ENCODE measurements at places on chromosomes 6 and 20. TPM values are rescaled to one million over a fixed set of nuclear protein-coding genes. Genes with fewer than 3 reads are reported as not detected.

TFAP2B gene
- not detected for polyA plus RNA-seq

PBOV1 gene
- not detected for polyA plus RNA-seq

CPNE5 gene
- 12.1 TPM for polyA plus RNA-seq

IFNGR1 gene
- polyA plus RNA-seq, result 75.4 TPM

MAP7 gene
- polyA plus RNA-seq, result 0.86 TPM

ADA gene
- polyA plus RNA-seq, result 10.9 TPM

PROKR2 gene
- not detected for polyA plus RNA-seq

RNF39 gene
- polyA plus RNA-seq, result not detected

SMLR1 gene
- polyA plus RNA-seq, result not detected

APOM gene
- polyA plus RNA-seq, result 2.4 TPM

CYP39A1 gene
- 2.9 TPM for polyA plus RNA-seq

TXLNB gene
- 40.4 TPM for polyA plus RNA-seq

SNX3 gene
- 229 TPM for polyA plus RNA-seq

SLC16A10 gene
- polyA plus RNA-seq, result 1.9 TPM

ID4 gene
- polyA plus RNA-seq, result 5.9 TPM

All from heart left ventricle (tissue), 16 donors.